ENCODE measurements at places on chromosomes 2 and 18. TPM values are rescaled to one million over a fixed set of nuclear protein-coding genes. Genes with fewer than 3 reads are reported as not detected.

The GNAL gene
- 2.7 TPM for polyA plus RNA-seq

The C2orf78 gene
- polyA plus RNA-seq, result not detected

The CREG2 gene
- polyA plus RNA-seq, result not detected

The TRABD2A gene
- 0.23 TPM for polyA plus RNA-seq
